ENCODE measurements at places on chromosomes 5 and 9.

GRCh38 chr5:97134634-97135033 lies 7.8 kb downstream of the LIX1 start:
- no peak for DNase-seq

DNA sequence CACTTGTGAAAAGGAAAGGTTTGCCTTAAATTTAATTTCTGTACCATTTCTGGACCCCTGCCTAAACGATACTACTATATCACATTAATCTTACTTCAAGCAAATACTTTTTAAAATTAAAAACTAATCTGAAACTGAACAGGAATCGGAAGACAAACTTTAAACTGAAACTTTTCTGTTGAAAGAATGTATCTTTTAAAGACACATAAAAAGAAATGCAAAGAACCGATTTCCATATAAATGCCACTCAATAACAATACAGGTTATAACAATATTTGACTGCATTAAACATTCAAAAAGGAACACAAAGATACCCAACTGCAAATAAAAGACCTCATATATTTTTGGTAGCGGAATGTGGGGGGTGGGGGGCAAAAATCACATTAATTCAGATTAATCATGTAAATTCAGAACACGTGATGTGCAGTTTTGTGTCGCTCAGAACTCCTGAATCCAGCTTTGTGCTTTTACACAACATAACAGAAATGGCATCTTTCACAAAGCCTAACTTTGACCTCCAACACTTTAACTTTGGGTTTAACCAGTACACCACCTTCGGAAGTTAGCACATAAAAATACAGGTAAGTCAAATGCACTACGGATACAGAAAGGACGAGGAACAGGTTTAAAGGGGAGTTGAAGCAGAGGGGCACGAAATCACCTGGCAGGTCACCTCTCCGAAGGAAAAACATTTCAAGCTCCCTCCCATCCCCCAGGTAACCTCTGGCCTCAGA lies 925 bp downstream of the LIFR start:
- DNase-seq: no peak

- no peak for DNase-seq
Measured at GRCh38 chr5:140554454-140554853, 2.8 kb downstream of the SRA1 start.

DNA sequence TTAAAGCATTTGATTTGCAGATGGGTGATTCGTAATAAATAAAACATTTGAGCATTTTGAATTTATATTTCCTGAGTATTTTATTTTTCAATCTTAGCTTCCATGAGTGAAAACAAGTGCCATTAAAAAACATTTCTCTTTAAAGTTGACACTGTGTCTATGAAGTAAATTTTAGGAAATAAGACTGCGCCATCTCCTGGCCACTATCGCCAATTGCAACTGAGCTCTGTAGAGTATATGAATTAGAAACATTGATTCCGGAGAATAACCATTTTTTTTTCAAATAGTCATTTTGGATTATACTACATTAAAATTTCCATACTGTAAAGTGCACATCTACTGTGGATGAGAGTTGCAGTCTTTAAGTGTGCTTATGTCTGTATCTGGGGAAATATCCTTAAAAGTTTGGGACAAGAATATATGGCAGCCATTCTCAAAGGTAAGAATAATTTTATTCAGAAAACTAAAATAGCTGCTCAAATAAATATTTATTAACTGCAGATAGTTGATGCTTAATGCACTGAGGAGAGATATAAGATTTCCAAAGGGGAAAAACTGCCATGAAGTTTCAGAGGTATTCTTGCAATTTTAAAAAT lies 5.9 kb downstream of the DMRTA1 start:
- DNase-seq: no peak

- no peak for DNase-seq
Measured at GRCh38 chr9:114205171-114206015, 50.1 kb downstream of the COL27A1 start.

DNA sequence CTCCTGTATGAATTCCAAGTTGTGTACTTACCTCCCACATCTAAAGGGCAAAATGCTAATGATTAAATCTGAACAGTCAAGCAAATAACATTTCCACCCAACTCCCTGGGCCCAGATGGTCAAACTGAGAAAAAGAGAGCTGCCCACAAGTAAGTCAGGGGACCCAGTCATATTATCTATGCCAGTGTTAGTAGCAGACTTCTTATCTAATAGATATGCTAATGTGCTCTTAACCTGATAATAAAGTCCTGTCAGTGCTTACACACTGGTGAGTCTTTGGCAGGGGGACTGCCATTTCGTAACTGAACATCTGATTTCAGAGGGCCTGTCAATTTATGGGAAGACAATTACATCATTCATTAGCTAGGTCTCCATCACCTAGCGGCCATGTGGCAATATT lies 292.3 kb upstream of the WWC1 start:
- DNase-seq: no peak

DNA sequence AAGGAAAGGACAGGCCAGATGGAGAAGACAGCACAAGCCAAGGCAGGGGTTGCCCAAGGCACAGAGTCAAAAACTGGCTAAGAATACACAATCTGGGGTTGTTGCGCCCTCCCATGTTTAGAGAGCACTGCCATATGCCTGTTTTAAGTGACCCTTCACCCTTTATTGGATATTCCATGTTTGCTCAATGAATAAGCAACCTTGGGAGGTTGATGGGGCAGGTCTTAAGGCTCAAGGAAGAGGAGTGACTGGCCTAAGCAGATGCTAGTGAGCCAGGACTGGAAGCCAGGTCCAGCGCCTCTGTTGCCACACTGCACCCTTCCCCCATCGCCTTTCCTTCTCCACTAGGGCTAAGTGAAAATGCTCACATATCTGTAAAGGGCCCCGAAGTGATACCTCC lies 6.7 kb downstream of the TXN start:
- DNase-seq: no peak

GRCh38 chr9:124277420-124277819 lies 19.7 kb downstream of the NEK6 start:
- no peak for DNase-seq

- no peak for DNase-seq
Measured at GRCh38 chr9:2489838-2490314, 131.7 kb upstream of the VLDLR start.

DNA sequence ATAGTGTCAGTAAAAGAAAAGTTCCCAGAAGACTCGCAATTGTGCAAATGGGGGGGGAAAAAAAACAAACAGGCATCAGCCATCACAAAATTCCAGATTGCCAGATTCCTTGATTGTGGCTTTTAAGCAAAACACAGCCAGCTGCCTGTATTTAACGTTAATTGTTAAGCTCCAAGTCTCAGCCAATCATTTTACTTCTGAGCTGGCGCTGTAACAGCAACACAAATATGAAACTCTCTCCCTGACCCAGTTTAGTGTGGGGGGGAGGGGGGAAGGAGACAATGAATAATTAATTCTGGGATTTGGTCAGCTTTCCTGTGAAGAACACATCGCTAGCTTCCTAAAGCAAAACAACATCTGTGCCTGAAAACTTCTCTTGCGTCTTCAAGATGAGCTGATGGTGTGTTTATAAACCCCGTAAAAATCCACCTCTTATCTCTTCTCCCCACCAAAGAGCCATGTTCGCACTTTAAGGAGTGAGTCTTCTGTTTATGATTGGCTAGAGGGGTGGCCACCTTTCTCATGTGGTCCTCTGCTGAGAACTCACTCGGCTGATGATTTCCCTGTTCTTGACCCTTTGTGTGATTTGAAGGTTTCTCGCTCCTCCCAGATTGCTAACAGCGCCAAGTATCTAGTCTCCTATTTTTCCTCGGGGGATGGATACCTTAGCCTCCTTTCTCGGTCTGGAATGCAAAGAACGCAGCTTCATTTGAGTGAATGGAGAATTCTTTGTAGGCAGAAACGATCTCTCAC lies 160.2 kb upstream of the DAPK1 start:
- no peak for DNase-seq

DNA sequence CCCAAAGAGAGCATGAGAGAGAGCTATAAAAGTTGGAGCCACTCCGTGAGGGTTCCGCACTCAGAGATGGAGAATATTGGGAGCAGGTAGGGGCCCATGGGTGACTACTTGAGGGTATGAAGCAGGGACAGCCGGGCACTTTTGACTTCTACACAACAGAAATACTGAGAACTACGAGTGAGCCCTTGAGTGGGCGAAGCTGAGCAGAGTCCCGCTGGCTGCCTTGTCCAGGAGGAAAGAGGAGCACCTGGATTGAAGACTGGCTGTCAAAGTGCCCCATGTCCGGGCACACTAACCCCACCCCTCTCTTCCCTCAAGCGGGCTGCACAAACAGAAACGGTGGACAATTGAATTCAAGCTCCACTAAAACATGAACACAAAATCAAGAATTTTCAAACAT lies 33.6 kb downstream of the FYB1 start:
- DNase-seq: no peak

- DNase-seq: no peak
Measured at GRCh38 chr5:10275991-10276390, 25.9 kb downstream of the CCT5 start.

GRCh38 chr5:111511174-111511830 lies 1.0 kb downstream of the STARD4 start:
- no peak for DNase-seq

DNA sequence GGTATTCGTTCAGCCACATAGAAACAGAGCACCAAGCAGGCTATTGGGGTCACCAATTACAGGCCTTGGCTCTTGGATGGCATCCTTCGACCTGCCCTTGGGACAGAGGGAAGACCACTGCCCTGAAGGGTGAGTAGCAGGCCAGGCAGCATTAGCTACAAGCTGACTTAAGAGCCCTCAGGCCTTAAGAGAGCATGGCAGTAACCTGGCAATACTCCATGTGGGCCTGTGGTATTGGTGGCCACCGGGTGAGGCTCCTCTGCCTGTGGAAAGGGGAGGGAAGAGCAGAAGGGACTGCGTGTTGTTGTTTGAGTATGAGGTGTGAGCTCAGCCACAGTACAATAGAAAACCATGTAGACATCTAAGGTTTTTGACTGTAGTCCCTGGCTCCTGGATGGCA lies 170.6 kb downstream of the MCTP1 start:
- DNase-seq: no peak

DNA sequence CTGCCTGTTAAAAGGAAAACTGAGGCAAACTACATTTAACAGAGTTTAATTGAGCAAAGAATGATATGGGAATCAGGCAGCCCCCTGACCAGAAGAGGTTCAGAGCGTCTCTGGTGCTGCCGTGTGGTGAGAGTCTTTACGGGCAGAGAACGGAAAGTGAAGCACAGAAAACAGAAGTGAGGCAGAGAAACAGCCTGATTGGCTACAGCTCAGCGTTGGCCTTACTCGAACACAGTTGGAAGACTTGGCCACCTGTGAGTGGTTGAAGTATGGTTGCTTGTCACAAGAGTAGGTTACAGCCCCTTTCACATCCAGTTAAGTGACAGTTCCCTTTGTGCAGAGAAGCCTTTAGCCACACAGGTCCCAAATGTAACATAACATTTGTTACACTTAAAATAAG lies 16.9 kb upstream of the FBP1 start:
- DNase-seq: no peak

DNA sequence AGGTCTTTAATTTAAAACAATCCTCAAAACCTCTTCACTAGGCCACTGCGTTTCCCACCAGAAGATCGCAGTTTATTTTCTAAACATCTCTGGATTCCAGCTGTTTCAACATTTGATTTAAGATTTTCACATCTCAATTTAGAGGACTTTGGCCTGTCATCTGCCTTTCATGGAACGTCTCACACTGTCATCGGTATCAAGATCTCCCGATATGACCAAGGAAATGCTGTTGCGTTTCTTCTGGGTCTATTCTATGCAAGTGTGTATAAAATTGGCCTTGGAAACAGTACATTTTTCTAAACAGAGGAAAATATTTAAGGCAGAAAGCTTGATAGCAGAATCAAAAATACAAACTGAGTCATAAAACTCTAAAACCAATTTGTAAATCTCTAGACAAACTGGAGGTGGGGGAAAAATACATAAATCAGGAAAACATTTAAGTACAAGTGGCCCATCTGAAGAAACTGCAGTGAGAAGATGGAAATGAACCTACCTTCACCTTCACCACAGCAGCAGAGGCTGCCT lies 53.6 kb upstream of the SIMC1 start:
- no peak for DNase-seq

DNA sequence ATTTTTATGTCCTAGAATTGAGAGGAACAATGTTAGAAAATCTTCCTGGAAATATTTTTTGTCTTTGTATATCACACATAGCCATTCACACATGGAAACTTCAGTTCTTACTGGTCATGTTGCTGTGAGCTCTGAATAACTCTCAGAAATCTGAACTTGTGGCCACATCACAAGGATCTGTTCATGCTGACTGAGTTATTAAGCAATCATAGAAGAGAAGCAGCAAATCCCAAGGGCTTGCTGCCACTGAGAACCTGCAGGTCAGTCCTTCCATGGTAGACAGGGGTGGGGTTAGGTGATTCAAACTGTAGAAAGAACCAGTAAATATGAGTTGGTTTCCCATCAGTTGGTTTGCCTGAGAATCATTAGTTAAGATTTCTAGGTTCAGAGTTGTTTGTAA lies 27.6 kb downstream of the SGCD start:
- no peak for DNase-seq

- no peak for DNase-seq
Measured at GRCh38 chr9:3191715-3192114, 334.1 kb downstream of the RFX3 start.

DNA sequence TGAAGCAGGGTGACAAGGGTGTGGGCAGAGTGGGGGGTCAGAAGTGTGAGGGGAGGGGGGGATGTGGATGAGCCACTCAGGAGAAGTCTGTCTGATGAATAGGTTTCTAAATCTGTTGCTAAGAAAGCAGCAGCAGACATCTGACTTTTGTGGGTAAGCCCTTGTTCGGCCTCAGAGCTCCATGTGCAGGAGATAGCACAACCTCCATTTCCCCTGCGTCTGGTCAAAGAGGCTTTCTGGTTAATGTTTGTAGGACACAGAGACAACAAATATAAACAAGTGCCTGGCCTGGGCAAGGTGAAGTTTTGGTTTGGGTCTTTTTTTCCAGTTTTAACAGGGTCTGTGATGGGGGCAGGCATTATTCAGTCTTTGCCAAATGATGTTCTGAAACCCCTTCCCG lies 57.0 kb upstream of the GNE start:
- DNase-seq: no peak

DNA sequence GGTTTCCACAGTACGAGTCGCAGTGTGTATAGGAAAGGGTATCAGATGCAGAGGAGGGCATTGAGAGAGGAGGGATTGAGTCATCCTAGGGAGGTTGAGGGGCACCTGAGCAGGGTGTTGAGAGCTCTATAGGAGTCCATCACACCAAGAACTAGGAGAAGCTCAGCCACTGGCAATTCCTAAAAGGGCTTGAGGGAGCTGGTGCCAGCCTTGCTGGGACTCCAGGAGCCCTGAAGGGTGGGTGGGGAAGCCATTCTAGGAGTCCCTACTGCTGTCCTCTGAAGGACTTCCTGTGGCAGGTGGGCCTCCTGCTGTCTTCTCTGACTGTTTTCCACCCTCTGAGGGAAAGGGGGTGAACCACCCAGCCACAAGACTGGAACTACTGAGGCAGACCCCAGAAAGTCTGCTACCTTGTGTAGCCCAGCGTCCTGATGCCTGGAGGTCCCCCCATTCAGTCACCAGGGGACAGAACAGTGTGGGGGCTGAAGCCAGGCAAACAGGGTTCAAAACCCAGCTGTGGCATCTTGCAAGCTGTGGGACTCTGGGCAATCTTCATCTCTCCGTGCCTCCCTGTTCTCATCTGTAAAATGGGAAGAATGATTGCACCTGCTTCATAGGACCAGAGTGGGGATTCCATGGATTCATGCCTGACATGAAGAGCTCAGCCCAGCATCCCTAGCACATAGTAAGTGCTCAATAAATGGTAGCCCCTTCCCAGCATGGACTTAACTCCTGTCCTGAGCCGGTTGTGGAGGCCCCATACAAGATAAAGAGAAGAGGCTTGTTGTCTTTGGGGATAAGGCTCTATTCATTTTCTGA lies 149.5 kb downstream of the C9orf50 start:
- no peak for DNase-seq

Measured in bone marrow (tissue), 2 donors.